H54 (cell line): ENCODE measurements at places on chromosomes 12 and 14.
A peak's percentile ranks its signal among the peaks of the same experiment; 100 is the strongest.

- DNase-seq, result peak; percentile 55
Observed at GRCh38 chr12:77324763-77325468, 259.5 kb upstream of the E2F7 start.

DNA sequence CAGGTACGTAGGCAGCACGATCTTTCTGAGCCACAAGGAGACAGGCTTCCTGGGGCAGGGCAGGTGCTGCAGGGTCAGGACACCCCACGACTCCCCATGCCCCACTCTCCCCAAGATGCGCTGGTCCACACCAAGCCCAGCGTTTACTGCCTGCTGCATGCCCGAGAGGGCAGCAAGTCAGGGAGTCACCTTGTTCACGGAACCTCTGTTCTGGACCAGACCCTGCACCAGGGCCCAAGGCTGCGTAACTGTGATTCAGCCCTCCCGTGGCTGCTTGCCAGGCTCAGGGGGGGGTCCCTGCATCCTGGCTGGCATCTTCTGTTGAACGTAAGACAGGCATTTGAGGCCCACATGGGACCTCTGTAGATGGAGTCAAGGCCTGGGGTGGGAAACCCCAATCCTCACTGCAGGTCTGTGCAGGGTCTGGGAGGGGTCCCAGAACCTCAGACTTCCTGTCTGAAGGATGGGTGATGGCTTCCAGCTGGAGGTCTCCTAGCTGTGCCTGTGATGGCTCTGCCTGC is 228.6 kb upstream of the RTL1 start:
- DNase-seq, result no peak

DNA sequence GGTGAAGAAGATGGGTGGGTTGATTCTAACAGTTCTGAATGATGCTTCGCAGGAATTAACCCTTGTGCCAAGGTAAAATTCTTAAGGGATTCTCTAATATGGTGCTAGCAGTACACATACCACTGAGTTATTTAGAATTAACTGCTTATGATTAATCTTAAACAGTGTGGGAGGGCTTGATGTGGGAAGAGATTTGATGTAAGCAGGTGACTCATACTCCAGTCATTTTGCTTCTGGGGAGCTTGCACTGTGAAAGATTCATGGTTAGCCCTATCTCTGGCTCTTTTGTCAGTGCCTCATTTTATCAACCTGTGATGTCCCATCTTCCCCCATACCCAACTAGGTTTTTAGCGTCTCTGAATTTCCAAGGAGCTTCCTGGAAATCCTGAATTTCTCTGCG is 83.8 kb downstream of the NRXN3 start:
- DNase-seq, result peak; percentile 30

GRCh38 chr12:124388679-124389137 is 93.8 kb downstream of the RFLNA start:
- peak; percentile 50 for DNase-seq

DNA sequence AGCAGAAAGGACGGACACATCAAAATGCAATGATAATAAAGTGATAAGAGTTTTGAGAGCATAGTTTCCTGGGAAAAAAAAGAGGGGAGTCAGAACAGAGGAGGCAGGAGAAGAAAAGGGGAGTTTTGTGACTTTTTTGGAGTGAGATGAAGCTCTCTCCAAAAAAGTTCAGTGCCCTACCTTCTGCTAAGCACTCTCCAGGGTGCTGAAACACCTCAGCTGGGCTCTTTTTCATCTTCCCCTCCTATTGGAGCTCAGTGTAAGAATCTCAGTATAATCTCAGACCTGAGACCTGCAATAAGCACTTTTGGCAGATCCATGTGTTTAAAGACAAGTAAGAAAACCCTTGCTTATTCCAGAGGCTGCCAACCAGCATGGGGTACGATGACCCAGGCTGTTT is 58.9 kb upstream of the SRRM4 start:
- no peak for DNase-seq

DNA sequence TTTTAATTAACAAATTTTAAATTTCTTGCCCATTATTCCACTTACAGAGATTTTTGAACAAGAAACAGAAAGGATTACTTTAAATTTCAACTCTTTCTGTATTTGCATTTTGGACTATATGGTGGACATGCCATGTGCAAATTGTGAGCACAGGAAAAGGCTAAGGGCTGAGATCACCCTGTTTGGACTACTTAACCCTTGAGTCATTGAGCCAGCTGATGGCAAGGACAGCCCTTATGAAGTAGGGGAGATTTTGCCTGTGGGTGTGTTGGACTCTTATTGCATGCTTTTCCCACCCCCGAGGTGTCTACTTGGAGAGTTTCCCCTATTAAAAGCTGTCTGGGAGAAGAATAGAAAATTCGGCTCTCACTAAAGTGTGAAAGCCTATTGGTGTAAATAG is 17.2 kb downstream of the DERA start:
- DNase-seq, result peak; percentile 44

- DNase-seq, result no peak
Observed at GRCh38 chr14:76921088-76921399, 94.8 kb downstream of the LRRC74A start.

DNA sequence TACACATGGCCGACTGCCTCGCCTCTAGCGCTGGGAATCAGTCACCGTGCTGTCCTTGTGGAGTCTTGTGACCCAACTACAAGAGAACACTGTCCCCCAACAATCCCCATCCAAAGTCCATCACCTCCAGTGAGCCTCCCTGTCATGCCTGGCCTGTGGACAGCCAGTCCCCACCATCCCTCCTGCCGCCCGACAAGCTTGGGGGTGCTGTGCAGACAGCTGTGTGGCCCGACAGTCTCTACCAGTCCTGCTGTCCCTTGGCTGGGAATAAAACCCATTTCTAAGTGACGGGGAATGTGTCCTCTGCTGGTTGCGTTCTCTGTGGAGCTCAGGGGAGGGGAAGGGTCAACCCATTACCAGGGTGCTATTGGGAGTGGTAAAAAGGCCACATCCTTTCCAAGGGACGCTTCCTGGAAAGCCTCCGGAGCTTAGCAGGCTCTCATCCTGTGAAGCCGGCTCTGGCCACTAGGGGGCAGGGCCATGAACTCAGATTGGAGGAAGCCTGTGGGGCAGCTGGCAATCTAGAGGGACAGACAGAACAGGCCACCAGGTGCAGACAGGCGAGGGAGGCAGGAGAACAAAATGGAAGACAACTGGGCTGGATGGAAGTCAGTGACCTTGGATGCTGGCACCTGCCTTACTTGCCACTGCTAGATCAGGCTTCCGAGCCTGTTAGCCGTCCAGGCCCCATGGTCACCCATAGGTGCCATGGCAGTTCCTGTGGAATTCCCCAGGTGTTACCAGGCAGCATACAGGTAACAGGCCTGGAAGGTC is 12.0 kb upstream of the BLTP3B start:
- peak; percentile 35 for DNase-seq

DNA sequence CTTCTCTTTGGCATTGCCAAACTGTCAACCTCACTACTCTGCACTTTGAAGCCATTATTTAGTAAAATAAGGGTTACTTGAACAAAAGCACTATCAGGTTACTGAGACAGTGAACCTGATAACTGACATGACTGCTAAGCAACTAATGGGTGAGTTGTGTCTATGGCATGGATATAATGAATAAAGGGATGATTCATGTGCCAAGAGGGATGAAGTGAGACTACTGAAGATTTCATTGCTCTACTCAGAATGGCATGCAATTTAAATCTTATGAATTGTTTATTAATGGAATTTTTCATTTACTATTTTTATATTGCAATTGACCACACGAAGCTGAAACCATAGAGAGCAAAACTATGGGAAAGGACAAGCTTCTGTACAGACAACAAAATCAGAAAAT is 74.4 kb downstream of the CEP128 start:
- no peak for DNase-seq

DNA sequence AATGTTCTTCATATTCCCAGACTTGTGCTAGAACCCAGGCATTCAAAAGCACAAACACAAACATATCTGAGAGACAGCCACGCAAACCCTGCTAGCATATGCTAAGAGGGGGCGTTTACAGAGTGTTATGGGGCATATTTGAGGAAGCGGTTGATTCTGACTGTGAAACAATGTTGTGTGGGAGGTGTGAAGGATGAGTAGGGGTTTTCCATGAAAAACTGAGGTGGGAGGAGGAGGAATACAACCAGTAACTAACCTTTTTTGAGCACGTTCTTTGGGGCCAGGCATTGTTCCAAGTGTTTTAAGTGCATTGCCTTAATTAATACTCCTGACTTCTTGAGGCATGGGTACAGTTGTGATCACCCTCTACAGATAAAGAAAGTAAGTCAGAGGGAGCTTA is 499.5 kb downstream of the AACS start:
- no peak for DNase-seq

- DNase-seq, result no peak
Observed at GRCh38 chr14:91956616-91957015, 9.1 kb upstream of the FBLN5 start.

DNA sequence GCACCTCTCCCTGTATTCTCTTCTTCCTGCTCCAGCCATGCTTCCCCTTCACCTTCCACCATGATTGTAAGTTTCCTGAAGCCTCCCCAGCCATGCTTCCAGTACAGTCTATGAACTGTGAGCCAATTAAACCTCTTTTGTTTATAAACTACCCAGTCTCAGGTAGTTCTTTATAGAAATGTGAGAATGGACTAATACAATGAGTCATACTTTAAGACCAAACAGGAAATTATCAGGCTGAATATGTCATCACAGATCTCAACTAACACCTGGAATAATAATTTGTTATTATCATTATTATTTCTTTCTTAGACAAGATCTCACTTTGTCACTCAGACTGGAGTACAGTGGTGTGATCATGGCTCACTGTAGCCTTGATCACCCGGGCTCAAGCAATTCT is 85.4 kb downstream of the KCNMB4 start:
- no peak for DNase-seq

GRCh38 chr12:102824218-102824835 is 92.7 kb downstream of the PAH start:
- DNase-seq, result no peak

- no peak for DNase-seq
Observed at GRCh38 chr14:29465095-29465494, 462.6 kb downstream of the PRKD1 start.

- DNase-seq, result no peak
Observed at GRCh38 chr14:65010211-65010931, 23.7 kb downstream of the FNTB start.

DNA sequence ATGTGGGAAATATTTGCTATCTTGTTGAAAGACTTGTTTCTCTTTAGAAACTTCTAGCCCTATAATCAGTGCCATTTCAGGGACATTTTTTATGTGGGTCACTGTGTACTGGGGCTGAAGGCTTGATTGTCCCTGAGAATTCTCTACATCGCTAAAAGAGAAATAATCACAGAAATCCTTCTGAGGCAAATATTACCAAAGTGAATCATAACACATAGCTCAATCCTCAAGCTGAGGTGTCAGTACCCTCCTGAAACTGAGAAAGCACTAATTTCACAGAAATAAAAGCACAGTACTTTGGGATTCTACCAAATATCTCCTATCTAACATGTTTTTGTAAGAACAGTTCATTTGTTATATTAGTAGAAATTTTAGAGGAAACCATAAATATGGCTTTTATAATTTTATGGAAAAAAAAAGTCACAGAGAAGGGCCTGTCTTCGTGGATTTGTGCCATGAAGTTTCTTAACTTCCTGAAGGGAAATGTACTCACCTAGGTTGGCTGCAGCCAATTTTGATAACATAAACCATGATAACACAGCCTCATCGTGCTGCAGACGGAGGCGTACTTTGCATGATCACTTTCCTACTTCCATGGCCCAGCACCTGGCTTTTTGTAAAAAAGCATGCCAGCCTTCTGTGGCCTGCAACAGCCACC is 163.7 kb upstream of the HIF1A start:
- DNase-seq, result no peak

DNA sequence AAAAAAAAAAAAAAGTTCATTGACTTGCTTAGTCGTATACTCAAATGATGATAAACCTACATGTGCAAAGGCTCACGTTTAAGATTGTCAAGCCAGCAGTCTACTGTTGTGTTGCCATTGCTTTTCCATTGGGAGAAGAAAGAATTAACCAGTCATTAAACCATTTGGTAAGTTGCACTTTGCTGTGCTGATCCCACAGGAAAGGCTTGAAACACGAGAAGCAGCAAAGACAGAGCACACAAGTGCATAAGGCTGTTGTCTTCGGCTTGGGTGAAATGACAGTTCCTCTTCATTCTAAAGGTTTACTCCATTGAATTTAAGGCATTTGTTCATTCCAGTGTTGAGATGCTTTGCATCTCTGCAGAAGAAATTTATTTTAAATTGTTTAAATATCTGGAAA is 50.1 kb downstream of the ZC3H14 start:
- DNase-seq, result no peak

- DNase-seq, result no peak
Observed at GRCh38 chr14:53952533-53952932, 4.1 kb downstream of the BMP4 start.

- peak; percentile 19 for DNase-seq
Observed at GRCh38 chr12:107929436-107929835, 154.9 kb downstream of the ASCL4 start.

DNA sequence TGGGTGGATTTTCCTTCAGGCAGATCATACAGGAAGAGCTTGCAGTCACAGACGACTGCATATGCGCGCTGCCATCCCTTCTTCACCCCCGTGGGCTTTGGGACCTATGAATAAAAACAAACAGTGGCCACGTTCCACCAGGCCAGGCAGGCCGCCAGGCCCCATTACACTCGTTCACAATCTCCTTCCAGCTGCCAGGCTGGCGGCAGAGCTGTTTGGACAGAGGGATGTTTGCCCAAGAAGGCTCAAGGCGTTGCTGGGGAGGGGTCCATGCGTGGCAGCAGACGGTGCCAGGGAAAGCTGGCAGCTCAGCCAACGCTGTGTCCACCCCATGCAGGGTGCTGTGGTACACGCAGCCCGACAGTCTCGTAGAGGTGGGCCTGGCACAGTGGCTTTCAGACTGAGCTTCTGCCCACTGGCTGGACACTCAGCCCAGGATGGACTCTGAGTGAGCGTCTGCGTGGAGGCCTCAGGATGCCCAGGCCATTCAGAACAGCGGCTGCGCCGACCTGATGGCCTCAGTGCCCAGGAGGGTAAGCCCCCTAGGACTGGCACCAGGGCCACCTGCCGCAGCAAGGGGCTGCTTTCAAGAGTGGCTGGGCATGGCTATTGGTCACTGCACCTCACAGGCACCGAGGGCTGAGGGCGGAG is 27.5 kb downstream of the AMN start:
- DNase-seq, result no peak

- DNase-seq, result no peak
Observed at GRCh38 chr12:13505224-13505623, 308.7 kb downstream of the EMP1 start.

DNA sequence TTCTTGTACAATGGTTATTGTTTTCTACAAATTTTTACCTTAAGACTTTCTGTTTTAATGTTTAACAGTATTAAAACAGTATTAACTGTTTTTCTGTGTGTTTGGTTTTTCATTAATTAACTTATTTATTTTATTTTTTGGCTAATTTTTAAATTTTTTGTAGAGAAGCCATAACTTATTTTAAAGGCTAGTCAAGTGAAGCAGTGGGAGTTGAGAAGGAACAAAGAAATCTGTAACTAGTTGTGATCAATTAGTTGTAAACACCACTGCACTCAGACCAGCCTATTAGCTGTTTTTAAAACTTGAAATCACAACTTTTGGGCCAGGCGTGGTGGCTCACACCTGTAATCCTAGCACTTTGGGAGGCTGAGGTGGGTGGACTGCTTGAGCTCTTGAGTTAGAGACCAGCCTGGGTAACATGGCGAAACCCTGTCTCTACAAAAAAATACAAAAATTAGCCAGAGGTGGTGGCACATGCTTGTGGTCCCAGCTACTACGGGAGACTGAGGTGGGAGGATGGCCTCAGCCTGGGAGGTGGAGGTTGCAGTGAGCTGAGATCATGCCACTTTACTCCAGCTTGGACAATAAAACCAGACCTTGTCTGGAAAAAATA is 50.9 kb upstream of the HECTD1 start:
- DNase-seq, result no peak
